ENCODE measurements at places on chromosomes 2 and 18.

DNA sequence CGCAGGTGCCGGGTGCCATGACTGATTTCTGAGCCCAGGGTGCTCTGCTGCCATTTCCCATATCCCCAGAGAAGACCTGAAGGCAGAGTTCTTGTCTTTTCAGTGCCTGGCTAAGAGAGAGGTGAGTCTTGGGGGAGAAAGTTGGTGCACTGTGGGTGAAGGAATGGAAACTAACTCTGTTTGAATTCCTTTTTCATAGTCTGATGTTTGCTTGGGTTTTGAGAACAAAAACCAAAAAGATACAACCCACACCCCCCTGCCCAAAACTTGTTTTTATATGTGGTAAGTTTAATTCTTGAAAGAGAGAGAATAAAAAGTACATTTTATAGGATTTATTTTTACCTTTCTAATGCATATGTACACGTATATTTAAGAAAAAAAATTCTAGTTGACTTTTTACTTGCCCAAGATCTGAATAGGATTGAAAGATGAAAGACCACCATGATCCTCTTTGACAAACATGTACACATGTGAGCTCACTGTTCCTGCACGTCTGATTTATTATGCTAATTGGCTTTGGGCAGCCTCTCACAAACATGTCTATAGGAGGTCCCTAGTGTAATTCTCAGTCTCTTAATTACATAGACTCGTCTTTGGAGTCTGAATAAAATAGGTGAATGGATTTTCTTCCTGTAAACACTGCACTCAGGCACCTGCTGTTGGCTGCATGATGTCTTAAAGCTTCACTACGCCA is 46.3 kb downstream of the ARL4C start:
- no peak for DNase-seq

DNA sequence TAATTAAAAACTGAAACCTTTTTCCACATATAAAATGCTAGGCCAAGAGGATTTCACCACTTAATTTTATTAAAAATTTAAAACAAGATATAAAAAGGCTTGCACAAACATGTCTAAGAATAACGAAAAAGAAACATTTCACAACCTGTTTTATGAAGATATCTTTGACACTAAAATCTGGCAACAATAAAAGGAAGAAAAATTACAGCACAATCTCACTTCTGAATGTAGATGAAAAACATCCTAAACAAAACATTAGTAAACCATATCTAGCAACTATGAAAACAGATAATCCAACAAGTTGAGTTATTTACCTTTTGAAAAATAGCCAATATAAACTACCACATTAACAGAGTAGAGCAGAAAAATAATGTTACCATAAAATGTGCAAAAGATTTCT is 185.4 kb upstream of the MMADHC start:
- DNase-seq = no peak

- no peak for DNase-seq
Measured at GRCh38 chr2:85606116-85606455, 3.6 kb upstream of the TMEM150A start.

GRCh38 chr2:232524771-232525170 is 1.2 kb upstream of the CHRND start:
- DNase-seq = no peak

GRCh38 chr18:9435041-9435440 is 40.3 kb upstream of the RALBP1 start:
- no peak for DNase-seq

Measured in T-helper 22 cell (primary cell).